ENCODE measurements at places on chromosomes 1 and 21.

DNA sequence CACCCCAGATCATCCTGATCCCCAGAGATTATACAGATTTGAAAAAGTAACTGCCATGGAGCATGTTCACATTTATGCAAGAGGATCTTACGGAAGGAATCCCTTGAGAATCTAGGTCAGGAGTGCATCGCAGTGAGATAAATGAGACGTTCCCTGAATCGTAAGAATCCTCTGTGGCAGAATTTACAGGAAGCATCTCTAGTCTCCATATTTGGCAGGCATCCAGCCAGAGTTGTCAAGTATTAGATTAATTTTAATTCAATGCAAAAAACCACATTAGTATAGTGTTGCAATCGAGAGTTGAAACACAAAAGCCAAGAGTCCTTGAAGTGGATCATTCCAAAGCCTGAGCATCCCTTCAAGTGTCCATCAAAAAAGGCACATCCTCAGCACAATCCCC is 100.8 kb downstream of the RRAGC start:
- DNase-seq: no peak

DNA sequence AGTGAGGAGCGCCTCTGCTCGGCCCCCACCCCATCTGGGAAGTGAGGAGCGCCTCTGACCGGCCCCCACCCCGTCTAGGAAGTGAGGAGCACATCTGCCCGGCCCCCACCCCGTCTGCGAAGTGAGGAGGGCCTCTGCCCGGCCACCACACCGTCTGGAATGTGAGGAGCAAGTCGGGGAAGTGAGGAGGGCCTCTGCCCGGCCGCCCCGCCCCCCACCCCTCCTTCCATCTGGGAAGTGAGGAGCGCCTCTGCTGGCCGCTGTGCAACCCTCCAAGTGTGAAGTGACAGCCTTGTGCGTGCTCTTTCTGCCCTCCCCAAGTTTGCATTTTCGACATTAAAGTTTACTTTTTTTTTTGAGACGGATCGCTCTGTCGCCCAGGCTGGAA is 5.1 kb upstream of the ZZZ3 start:
- no peak for DNase-seq

- peak; percentile 95 for DNase-seq
These were observed at the start of gene SOD1 for GRCh38 chr21:31659536-31660258. Gene SOD1 (plus strand): TSS chr21:31659693. CDS start chr21:31659770, 77 bp downstream.

DNA sequence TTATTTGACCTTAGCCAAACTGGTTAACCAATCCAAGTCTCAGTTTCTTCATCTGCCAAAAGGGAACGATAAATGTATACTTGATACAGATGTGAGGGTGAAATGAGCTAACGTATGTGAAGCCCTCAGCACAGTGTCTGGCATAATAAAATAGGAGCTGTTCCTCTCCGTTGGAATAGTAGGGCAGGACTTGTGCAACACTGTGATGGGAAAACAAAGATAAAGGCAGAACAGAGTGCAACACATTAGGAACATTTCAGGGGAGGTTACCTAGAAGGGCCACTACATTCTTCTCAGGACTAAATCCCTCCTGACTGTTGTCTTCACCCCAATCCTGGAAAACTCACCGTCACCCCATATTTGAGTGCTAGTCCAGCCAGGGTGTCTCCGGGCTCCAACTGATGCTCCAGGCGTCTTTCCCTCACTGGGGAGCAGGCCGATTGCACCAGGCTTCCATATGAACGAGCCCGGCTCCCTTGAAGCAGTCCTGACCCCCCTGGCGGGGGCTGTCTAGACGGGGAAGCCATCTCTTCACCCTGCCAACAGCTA is 896 bp downstream of the LYSMD1 start:
- DNase-seq: no peak

GRCh38 chr1:62384276-62385005 is 52.4 kb upstream of the USP1 start:
- DNase-seq: peak; percentile 80

DNA sequence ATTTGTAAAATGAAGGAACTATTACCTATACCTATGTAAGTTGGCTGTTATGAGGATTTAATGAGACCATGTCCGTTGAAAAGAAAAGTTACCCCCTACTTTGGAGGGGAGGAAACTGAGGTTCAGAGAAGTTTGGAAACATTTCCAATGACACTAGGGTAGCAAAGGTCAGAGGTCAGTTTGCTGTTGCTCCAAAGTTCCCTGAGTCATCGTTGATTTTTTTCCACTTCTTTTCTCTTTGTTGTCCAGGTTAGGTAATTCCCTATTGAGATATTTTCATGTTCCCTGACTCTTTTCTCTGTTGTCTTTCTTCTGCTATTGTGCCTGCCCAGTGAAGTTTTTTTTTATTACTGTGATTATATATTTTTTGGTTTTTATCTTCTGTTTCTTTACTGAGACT is 213.8 kb upstream of the C1orf174 start:
- DNase-seq: no peak

- no peak for DNase-seq
These were observed 249.4 kb upstream of the USP24 start for GRCh38 chr1:55464550-55464949.

DNA sequence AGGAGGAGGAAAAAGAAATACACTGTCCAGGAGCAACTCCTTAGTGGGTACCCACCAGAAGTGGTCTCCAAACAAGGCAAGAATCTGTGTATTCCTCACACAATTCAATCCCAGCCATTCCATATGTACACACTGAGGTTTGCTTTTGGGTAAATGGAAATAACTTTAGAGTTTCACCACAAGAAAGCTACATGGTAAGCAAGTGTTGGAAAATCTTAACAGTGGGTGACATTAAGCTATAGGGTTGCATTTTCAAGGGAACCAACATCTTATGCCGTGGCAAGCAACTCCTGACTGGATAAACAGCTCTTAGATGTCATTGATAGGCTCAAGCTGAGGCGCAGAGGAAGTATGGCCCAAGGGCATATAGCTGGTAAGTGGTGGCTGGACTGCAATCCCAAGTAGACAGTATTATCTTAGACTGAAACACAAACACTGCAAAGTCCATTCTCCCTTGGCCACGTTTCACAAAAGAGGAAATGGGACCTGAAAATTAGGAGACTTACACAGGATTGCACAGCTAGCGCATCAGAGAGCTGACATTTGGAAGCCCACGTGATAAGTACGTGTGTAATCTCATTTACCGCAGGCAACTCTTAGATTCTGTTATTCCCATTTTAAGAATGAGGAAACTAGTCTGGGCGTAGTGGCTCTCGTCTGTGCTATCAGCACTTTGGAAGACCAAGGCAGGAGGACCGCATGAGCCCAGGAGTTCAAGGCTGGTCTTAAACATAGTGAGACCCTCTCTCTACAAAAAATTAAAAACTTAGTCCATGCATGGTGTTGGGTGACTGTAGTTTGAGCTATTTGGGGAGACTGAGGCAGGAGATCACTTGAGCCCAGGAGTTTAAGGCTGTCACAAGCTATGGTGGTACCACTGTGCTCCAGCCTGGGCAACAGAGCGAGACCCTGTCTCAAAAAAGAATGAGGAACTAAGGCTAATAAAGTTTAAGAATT is 4.0 kb upstream of the BRWD1 start:
- no peak for DNase-seq

DNA sequence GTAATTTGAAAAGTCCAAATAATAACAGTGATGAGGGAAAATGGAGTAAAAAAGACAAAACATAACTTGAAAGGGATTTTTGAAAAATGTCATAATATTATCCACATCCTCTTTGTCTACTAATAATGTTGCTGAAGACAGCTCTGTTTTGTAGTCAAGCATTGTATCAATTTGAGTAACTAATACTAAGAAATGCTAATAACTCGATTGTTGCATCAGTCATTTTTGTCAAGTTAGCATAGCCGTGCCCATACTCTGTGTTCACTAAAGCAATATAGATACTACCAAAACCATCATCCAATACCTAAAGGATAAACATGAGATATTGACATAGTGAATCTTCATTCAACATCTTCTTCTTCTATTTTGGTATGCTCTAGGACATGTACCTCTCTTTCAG is 17.3 kb downstream of the PDC start:
- no peak for DNase-seq

DNA sequence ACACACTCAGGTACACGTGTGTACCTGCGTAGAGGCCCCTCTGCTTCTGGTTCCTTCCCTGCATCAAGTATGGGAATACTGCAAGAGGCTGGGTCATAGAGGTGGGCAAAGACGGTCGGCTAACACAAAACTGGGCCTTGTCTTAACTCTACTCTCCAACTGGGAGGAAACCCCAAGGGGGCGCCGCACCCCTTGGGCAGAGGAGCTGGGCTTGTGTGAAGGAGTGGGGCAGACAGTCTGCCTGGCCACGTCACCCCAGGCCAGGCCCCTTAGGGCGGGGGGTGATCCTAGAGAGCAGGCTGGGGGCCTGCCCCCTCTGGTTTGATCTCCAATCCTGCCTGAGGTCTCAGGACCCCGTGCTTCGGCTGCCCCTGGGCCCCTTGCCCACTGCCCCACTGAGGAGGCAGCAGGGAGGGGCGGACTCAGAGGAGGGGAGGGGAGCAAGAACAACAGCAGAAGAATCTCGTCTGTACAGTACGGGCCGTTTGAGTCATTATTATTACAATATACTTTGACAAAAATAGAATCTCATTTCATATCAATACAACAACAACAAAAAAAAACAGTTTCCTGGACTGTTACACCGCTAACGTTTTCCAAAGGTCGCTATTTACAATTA is 34.7 kb downstream of the MEF2D start:
- DNase-seq: no peak

GRCh38 chr1:160206036-160206389 is 829 bp downstream of the PEA15 start:
- no peak for DNase-seq

DNA sequence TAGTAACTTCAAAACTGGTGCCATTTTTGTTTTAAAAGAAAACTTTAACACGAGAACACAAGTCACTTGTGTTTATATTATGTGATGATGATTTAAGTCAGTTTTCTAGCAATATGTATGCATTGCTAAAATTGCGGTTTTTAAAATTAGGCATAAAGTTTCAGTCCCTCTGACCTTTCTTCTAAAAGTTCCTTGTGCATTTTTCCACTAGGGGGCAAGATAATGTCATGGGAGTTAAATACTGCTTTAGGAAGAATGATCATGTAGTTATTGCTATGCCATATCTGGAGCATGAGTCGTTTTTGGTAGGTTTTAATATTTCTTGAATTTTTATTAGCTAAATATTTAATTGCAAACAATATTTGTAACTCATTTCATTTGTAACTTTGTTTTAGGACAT is 10.7 kb downstream of the CDC7 start:
- peak; percentile 62 for DNase-seq

- DNase-seq: no peak
These were observed 5.0 kb downstream of the RNU1-2 start for GRCh38 chr1:16900751-16901150.

- DNase-seq: peak; percentile 64
These were observed 120.8 kb downstream of the LMO4 start for GRCh38 chr1:87449348-87449963.

GRCh38 chr1:163725551-163725950 is 403.8 kb downstream of the NUF2 start:
- no peak for DNase-seq

- DNase-seq: no peak
These were observed 1.9 kb upstream of the SAMSN1 start for GRCh38 chr21:14547834-14548513.

All from NCI-H510A treated with DMSO at 0.1 percent for 48 hours (cell line).